ENCODE measurements at places on chromosomes 1 and 21.

- no peak for DNase-seq
Measured at GRCh38 chr1:199466961-199467360, 560.5 kb upstream of the NR5A2 start.

DNA sequence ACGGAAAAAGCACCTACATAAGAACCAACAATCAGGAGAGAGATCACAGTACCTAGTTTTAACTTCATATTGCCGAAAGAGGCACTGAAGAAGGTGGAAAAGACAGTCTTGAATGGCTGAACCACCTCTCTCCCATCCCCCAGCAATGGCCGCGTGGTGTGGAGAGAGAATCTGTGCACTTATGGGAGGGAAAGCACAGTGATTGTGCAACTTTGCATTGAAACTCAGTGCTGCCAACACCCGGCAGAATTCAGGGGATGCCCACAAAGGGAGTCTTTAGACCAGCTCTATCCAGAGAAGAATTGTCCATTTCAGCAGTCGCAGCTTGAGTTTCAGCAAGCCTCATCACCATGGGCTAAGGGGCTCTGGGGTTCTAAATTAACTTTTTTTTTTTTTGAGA lies 186.3 kb upstream of the USP25 start:
- DNase-seq = no peak

GRCh38 chr1:35201631-35202030 lies 8.7 kb upstream of the SFPQ start:
- DNase-seq = no peak

DNA sequence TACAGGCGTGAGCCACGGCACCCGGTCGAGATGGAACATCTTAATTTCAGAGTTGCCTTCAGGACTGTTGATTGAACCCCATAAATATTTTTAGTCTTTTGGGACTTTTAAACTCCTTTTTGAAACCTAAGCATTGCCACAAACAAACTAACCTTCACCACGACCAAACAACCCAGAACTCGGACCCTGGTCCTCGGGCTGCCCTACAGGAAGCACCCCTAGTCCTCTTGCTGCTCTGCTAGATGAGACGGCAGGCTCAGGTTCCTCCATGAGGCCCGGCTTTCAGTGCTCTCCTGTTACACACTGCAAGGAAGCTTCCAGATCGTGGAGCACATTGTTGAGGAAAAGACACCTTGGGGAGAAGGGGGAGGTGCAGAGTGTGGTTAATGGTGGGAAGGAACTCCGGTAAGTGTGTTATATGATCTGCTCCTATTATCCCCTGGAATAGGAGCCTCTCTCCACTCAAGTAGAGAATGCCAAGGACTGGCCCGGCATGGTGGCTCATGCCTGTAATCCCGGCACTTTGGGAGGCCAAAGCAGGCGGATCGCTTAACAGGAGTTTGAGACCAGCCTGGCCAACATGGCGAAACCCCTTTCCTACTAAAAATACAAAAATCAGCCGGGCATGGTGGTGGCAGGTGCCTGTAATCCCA lies 5.7 kb downstream of the EPHX1 start:
- DNase-seq = no peak

GRCh38 chr1:43834280-43835081 lies 99.1 kb upstream of the ARTN start:
- no peak for DNase-seq

DNA sequence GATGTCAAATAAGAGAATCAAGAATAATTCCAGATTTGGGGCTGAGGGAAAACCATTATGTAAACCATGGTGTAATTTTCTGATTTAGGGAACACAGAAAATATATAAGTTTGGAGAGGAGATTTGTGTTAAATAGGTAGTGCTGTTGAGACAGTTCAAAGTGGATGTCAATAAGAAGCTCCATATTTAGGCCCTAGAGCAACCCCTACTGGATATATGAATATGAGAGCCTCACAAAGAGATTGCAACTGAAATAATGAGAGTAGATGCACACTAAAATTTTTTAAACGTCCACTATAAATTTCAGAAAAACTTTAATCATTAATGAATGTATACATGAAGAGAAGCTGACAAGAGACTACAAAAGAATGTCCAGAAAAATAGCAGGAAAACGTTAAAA lies 1447.8 kb upstream of the PRMT6 start:
- peak; percentile 14 for DNase-seq

DNA sequence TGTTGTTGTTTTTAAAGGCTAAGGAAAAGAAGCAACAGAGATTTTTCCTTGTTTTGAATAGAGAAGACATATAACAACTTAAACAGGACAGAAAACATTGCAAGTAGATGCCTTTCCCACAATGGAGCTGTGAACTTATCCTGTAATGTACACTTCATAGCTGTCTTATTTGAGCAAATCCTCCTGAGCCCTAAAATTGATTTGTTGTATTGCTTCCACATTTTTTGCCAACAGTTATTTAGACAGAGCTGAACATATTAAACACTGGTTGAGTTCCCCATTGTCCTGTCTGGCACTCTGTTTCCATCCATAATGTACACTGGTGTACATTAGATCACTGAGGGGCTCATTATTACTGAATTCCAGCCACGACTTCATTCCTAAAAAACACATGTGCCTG lies 32.2 kb downstream of the CACHD1 start:
- no peak for DNase-seq

- no peak for DNase-seq
Measured at GRCh38 chr1:183567584-183567983, 22.7 kb downstream of the NCF2 start.

DNA sequence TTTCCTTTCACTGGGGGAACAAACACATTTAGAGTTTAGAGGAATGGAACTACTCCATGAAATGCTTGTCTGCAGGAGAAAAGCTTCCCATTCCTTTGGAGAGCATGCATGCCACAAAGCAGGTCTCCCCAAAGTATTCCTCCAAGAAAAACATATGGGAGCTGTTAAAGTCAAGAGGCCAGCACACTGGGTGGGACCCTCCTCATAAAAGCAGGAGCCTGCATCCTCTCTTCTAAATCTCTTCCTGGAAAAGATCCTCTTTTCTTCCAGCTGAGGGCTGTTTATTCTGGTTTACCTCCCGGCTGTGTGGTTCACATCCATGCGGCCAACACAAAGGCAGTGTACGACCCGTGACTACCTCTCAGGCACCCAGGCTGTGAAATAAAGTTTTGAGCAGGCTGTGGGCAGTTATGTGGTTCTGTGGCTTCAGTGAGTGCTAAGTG lies 103.4 kb downstream of the TENT5C start:
- no peak for DNase-seq

DNA sequence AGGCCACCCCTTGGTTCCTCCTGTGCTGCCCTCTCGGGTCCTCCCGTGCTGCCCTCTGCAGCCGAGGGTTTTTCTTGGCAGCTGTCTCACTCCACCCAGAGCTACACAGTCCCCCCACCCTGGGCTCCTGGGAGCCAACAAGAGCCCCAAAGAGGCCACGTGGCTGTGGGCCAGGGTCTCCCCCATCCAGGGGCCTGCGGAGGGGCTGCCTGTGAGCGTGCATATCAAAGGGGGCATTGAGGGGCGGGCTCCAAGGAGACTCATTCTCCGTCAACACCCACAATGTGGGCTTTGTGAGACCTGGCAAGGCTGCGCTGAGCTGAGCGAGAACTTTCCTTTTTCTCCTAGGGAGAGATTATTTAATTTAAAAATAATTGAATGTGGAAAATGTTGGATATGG lies 108.7 kb upstream of the ARHGEF16 start:
- no peak for DNase-seq

GRCh38 chr1:193211539-193211938 lies 25.1 kb upstream of the B3GALT2 start:
- DNase-seq = no peak

GRCh38 chr1:1352786-1353388 lies 3.7 kb upstream of the DVL1 start:
- DNase-seq = no peak

- no peak for DNase-seq
Measured at GRCh38 chr1:66947267-66947666, 22.5 kb downstream of the MIER1 start.

- DNase-seq = no peak
Measured at GRCh38 chr1:66761221-66761620, 9.0 kb downstream of the DYNLT5 start.

DNA sequence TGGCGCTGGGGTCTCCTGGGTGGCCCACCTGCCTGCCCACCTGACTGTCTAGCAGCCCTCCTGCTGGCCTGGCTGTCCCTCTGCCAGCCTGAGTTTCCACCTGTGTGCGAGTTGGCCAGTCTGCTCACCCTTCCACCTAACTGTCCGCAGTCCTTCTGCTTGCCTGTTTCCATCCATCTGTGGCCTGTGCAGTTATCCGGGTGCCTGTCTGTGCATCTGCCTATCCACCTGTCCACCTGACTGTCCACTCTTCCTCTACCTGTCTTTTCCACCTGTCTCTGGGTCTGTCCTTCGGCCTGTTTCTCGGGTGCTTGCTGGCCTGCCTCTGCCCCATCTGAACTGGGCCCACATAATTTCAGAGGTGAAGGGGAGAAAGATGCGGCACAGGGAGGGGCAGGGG lies 1.9 kb downstream of the KCNQ4 start:
- DNase-seq = no peak

GRCh38 chr1:183323849-183324683 lies 94.1 kb downstream of the NMNAT2 start:
- no peak for DNase-seq

DNA sequence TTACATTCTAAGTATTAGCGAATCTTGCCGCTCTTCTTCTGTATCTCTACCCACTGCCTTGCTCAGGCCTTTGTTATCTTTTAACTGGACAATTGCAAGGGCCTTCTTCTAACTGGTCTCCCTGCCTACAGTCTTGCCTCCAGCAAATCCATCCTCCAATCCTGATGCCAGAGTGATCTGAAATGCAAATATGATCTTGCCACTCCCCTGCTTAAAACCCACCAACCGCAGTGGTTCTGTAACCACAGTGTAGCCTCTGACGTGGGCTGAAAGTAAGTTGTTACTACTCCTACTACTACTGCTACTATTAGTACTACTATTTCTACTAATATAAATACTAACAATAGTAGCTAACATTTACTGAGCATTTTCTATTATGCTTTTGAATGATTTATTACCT lies 12.4 kb downstream of the MOV10 start:
- no peak for DNase-seq

DNA sequence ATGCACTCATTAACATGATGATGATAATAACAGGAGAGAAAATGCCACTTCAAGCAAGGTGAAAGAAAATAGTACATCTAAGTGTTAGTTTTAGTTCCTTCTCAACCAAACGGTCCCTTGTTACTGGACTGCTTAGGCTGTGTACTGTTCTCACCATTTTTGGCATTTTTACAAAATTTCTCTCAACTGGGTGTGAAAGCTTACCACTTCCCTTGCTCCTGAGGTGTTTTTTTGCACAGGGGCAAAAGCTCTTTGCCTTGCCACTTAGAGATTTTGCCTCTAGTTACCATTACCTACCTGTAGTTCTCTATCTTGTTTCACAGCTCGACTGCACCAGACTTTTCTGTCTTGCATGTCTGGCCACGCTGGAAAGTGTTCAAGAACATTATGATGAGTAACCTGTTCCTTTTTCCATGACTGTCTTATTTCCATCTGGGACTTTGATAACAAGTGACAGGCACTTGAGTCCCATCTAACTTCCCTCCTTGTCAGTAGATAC lies 10.7 kb downstream of the NEK7 start:
- DNase-seq = no peak

DNA sequence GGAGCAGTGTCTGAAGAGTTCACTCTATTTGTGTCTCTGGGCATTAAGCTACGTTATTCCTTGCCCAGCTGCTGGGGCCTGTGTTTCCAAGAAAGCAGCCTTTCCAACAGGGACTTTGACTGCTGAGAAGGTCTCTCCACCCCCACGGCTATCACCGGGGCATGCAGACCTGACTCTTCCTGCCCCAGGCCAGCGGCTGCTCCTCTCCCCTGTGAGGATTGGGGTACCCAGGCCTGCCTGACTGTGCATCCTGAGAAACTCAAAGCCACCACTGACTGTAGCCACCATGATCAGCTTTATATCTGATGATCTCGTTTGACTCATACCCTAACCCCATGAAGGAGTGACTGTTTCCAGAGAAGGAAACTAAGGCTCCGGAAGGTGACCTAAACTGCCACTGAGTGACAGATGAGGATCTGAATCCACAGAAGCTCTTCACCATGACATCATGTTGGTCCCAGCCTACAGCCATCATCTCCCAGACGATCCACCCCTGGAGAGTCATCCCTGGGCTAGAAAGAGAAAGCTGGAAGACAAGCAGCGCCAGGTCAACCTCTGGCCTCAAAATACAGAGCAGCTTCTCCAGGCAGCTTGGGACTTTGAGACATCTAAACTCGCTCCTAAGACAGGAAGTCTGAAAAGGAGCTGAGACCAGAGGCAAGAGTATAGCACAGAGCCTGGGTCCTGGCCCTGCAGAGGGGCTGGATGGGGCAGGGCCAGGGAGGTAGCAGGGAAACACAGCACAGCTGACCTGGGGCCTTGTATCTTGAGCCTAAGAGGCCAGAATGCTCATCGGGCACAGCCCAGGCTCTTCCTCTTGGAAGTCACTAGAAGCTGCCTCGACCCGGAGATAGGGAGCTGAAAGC lies 244.0 kb upstream of the VAMP3 start:
- no peak for DNase-seq

DNA sequence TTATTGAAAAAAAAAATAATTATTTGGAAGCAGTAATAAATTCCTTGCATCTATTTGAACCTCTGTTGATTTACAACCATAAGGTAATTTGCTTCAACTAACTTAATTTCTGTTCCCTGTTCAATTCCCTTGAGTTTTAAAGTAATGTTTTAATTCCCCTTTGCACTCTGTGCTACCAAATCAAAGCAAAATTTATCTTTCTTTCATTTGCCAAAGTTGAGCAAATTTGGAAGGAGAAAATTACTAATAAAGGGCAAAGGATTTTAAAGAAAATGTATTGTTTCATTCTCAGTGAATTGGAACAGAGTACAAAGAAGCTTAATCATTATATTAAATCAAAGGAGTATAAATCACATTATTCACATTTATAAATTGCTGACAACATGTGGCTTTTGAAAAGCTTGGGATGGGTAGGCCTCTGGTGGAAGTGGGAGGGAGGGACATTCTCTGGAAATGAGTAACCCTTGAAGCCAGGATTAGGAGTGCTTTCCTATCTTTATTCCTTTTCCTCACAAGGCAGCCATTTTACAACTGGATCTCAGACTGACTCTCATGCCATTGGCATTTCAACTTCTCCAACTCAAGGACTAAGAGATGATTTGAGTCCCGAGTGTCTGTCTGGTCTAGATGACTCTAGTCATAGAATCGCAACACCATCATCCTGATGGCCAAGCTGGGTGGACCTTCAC lies 331.6 kb upstream of the DUSP10 start:
- no peak for DNase-seq

DNA sequence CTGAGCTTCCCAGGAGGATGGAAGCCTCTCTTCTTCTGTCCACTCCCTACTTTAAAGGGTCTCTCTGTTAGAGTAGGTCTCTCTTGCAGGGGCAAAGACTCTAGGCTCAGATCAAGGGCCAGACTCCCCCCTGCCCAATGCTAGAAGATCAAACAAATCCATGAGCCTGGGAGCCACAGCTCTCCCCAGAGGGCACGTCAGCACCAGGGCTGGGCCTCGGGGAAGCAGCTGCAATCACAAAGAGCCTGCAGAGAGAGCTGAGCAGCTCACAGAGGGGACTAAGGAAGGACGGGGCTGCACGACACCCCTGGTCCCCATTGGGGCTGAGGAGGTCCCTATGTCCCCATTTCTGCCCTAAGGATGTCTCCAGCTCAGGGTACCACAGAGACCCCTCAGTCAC lies 3.9 kb downstream of the CNTN2 start:
- no peak for DNase-seq

Data from GM23338 (cell line).